Mucosa of gallbladder (tissue), 1 donor: ENCODE measurements at places on chromosomes 4 and X. TPM values are rescaled to one million over a fixed set of nuclear protein-coding genes. Genes with fewer than 3 reads are reported as not detected.

- DNase-seq: no peak
These were observed 1.7 kb downstream of the MAGEC3 start for GRCh38 chrX:141839856-141840255.

- DNase-seq: no peak
These were observed 1.5 kb downstream of the MSANTD1 start for GRCh38 chr4:3250438-3250955.

DNA sequence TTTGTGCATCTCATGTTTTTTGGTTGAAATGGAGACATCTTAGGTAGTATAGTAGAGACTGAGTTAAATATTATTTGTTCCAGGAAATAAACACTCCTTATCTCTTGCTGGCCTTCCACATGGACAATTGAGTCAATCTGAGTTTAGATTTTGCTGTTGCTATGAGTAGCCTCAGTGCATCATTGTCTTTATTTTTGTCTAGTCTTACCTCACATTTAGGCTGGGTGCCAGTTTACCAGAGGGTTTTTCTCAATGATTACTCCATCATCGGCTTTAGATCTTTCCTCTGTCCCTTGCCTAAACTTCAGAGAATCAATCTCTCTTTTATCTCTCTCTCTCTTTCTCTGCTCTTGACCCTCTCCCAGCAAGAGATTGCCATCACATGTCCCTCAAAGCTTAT lies 73.6 kb downstream of the GABRB1 start:
- DNase-seq: no peak

- no peak for DNase-seq
These were observed 20.5 kb downstream of the SEPTIN11 start for GRCh38 chr4:76969941-76970529.

GRCh38 chrX:70954871-70955270 lies 24.0 kb upstream of the SLC7A3 start:
- DNase-seq: no peak

GRCh38 chr4:37652747-37653527 lies 33.2 kb downstream of the RELL1 start:
- no peak for DNase-seq

- DNase-seq: no peak
These were observed 142.9 kb upstream of the MBNL3 start for GRCh38 chrX:132631579-132632232.

GRCh38 chrX:906586-906985 lies 276.0 kb downstream of the SHOX start:
- no peak for DNase-seq

- DNase-seq: no peak
These were observed 107.0 kb downstream of the ATP8A1 start for GRCh38 chr4:42549896-42550295.

- DNase-seq: no peak
These were observed 326.4 kb downstream of the EVC2 start for GRCh38 chr4:5381961-5382441.

GRCh38 chrX:155857561-155857960 lies 23.6 kb upstream of the VAMP7 start:
- no peak for DNase-seq

GRCh38 chr4:150090836-150091235 lies 12.6 kb downstream of the DCLK2 start:
- DNase-seq: no peak

DNA sequence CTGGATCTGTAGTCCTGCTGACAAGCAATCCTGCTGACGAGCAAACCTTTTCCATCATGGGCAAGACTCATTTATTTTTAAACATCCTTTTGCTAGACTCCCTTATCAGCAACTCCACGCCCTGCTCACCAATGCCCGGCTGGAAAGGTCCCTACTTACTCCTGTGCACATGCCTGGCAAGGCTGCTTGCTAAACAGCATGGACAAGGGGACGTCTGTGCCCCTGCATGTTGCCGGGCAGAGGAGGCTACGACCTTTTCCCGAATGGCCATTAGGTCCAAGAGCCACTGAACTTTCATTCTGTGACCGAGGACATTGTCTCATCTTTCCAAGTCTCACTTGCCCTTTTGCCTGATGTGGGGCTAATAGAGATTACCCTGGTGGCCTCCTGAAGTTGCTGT lies 98.6 kb downstream of the MGST2 start:
- DNase-seq: no peak

GRCh38 chr4:136928957-136929411 lies 603.3 kb downstream of the PCDH18 start:
- no peak for DNase-seq

- DNase-seq: no peak
These were observed 1.3 kb downstream of the TAB3 start for GRCh38 chrX:30887721-30888120.

DNA sequence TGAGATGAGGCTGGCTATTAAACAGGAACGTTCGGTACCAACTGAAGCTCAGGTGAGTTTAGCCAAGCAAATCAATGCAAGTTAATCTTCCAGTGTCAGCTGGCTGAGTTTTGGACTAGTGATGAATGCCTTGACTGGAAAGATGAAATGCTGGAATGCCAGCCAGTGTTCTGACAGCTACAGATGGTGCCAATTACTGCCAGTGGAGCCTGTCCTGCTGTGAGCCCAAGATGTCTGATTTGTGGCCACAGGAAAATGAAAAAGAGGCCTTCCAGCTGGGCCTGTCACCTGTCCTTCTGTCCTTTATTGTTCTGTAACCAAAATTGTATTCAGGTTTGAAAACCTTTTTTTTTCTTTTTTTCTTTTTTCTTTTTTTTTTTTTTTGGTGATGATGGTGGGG lies 223.1 kb downstream of the AFF2 start:
- peak; percentile 16 for DNase-seq

DNA sequence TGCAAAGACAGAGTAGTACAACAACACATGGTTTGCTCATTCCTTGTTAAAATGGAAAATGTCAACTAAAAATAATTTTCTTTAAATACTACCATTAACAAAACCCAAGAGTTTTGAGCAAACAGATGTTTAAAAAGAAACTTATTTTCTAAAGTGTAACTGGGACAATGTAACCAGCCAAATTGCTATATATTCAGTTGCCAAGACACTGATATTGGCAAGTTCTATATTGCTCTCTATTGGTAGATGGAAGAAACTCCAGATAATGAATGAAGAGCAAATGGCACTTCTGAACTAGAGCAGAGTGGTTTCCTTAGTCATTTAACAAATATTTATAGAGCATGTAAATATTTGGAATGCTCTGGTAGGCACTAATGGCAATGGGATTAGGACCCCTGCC lies 966.2 kb downstream of the RPA4 start:
- no peak for DNase-seq

DNA sequence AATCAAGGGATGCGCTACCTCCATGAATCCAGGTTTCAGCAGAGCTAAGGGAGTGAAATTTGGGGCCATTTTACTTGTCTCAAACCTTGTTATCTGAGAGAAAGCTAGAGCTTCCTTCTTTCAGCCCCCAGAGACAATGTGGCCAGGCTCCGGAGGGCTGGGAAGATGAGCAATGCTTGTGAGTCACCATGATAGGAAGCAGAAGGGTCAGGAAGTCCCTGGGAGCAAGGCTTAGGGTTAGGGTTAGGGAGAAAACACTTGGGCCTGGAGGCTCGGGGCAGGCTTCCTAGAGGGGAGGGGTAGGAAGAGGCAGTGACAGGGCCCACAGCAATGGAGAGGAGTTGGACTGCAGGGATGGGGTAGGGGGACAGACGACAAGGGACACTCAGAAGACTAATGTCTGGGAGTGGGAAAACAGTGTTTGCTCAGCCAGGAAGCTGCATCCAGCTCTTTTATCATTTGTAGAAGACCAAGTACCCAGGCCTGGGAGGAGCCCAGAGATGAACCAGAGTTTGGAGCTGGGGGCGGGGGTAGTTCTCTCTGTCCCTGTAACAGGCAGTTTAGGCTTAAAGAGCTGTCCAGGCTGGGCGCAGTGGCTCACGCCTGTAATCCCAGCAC lies 16.4 kb upstream of the PORCN start:
- no peak for DNase-seq

GRCh38 chrX:44042116-44042515 lies 68.9 kb upstream of the NDP start:
- no peak for DNase-seq

GRCh38 chrX:110985470-110985869 lies 110.5 kb upstream of the PAK3 start:
- no peak for DNase-seq

DNA sequence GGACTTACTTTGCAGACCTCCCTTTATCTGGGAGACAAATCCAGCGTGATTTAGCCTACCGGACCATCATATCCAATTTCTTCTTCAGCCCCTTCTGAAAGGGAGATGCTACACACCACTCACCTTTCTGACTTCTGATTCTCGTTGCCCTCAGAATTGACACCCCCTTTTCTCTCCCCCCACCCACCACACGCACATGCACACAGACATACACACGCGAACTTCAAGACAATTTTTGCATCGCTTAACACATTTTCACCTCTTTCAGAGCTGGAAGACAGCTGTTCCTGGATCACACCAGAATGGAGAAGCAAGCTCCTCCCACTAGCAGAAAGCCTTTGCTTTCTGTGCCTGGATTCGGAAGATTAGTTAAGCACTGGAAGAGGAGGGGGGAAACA lies 1.0 kb upstream of the SNCA start:
- no peak for DNase-seq

DNA sequence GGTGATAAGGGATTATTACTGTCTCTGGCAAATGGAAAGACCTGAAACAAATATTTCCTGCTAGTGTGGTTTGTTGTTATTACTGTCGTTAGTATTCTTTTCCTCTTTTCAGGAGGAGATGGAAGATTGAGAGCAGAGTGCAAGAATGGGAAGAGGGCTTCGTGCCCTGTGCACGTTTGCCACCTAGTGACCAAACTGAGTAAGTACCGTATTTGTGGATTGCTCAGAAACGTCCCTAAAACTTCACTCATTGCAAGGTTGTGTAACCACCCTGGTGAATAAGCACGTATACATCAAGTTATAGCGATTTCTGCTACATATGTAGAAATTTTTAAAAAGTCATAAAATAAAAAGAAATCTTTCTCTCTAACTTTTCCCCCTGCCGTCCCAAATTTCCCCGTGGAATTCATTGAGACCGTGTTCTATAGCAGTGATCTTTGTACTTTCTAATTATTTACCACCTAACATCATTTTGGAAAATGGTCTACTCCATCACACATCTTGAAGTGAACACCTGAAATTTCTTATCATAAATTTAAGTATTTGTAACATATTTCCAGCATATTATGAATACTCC lies 24.3 kb downstream of the LINC00632 start:
- DNase-seq: no peak

DNA sequence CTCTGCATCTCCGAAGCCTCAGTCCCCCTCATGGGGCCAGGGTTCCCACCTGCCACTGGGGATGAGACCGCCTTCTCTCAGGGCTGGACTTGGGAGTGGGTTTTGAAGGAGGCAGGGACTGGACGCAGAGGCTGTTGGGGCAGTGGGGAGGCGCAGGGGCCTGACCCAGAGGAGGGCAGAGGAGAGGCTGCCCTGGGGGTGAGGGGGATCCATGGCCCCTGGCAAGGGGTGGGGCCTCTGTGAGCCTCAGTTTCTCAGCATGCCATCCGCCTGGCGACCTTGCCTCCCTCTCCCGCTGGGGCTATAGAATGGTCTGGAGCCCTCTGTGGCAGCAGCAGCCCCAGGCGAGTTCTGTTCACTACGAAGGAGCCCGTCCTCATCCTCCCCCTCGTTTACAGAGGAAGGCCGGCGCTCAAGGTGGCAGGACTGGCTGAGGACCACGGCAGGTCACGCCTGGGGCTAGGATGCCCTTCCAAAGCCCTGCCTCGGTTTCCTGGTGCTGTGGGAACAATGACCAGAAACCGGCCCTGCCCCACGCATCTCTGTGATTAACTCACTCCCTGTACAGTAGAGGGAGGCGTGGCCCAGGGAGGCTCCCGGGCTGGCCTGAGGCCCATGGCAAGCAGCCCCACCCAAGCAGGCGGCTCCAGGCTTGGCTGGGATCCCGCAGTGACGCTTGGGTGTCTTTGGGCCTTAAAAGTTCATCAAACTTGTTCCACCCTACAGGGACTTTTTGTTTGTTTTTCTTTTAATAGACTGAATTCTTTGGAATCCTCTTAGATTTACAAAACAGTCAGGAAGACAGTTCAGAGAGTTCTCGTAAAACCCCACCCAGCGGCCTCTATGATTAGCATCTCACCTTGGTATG lies 16.0 kb upstream of the SH3TC1 start:
- DNase-seq: peak; percentile 88

- no peak for DNase-seq
These were observed 38.0 kb downstream of the RAB28 start for GRCh38 chr4:13445841-13446790.

- DNase-seq: no peak
These were observed 16.4 kb upstream of the EIF4E start for GRCh38 chr4:98945297-98945850.

GRCh38 chr4:10326075-10326474 lies 131.2 kb downstream of the ZNF518B start:
- DNase-seq: no peak

GRCh38 chr4:109729117-109729717 lies 653 bp downstream of the PLA2G12A start:
- DNase-seq: peak; percentile 10

GRCh38 chrX:13863324-13863723 lies 46.4 kb upstream of the GPM6B start:
- DNase-seq: no peak

- no peak for DNase-seq
These were observed 499.5 kb downstream of the SPOCK3 start for GRCh38 chr4:166734797-166735196.

- DNase-seq: no peak
These were observed 626.6 kb downstream of the MID1IP1 start for GRCh38 chrX:39427906-39428305.

DNA sequence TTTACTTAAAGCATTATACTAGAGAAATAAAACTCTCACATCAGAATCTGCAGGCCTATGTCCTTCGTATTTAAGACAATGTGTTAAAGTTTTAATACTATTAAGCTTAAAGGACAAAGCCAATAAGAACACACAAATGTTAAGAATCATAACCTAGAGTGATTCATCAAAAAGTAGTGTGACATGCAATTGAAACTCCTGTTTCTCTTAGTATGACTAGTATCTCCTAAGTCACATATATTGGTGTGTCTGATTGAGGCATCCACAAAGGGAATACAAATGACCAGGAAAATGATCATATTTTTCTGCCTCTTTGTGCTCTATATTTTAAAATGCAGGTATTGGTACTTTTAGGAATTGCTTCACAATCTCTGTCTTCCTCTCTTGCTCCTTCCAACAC lies 23.8 kb downstream of the GPRASP3 start:
- DNase-seq: no peak

TRO gene
- total RNA-seq: 11.1 TPM

SPANXN4 gene
- total RNA-seq: not detected

P2RY4 gene
- total RNA-seq: not detected

ITM2A gene
- total RNA-seq: 28.1 TPM

FAM47A gene
- not detected for total RNA-seq

MAP7D2 gene
- total RNA-seq: 5.2 TPM

ARHGAP4 gene
- total RNA-seq: 53.8 TPM

COQ2 gene
- total RNA-seq: 10.0 TPM

ARL9 gene
- 0.43 TPM for total RNA-seq

SPON2 gene
- 52.0 TPM for total RNA-seq

RAB40A gene
- 0.92 TPM for total RNA-seq

IRAK1 gene
- 108 TPM for total RNA-seq

OTUD4 gene
- 28.5 TPM for total RNA-seq

WDR44 gene
- 22.8 TPM for total RNA-seq
